ENCODE measurements at places on chromosomes 2 and 18.
A peak's percentile ranks its signal among the peaks of the same experiment; 100 is the strongest.

DNA sequence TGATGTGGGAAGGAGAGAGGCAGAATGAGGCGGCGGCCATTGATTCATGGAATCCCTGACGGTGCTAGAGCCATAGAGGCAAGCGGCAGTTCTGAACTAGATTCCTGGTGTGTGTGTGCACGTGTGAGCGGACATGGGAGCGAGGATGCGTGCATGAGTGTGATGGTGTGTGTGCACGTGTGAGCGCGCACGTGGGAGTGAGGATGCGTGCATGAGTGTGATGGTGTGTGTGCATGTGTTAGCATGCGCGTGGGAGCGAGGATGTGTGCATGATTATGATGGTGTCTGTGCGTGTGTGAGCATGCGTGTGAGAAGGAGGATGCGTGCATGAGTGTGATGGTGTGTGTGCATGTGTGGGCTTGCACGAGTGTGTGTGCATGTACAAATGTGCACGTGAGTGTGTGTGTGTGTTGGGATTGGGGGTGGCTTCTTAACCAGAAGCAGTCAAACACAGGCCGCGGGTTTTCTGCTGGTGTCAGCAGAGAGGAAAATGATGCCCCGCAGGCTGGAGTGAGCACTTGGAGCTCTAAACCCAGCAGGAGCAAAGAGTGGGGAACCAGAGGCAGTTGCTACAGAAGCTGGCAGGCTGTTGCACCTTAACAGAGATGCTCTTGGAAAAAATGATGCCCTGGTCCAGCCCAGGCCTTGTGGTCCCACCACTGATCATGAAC is 29.5 kb downstream of the DIPK1C start:
- DNase-seq = no peak

DNA sequence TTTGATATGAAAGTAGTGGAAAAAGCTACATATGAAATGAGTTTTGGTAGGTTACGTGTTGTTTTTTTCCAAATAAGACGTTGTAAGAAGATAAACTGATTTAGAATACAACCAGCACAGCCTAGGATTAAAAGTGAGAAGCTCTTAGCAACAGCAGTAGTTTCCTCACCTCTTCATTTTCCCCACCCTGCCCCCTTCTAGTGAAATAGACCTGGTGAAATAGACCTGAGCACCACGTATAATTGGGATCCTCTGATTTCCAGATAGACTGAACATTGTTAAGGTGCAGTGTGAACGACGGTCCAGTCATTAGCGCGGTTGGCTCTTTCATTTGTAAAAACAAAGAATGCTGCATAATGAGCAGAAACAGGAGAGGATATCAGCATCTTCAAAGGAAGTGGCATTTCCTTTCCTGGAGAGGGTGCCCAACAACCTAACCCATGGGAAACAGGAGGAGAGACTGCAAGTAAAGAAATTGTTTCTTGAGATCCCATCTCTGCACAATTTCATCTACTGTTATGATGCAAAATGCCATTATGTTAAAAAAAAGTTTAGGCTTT is 114.3 kb downstream of the FIGN start:
- no peak for DNase-seq

- DNase-seq = no peak
These were observed 24.7 kb upstream of the ARL4C start for GRCh38 chr2:234521536-234521935.

DNA sequence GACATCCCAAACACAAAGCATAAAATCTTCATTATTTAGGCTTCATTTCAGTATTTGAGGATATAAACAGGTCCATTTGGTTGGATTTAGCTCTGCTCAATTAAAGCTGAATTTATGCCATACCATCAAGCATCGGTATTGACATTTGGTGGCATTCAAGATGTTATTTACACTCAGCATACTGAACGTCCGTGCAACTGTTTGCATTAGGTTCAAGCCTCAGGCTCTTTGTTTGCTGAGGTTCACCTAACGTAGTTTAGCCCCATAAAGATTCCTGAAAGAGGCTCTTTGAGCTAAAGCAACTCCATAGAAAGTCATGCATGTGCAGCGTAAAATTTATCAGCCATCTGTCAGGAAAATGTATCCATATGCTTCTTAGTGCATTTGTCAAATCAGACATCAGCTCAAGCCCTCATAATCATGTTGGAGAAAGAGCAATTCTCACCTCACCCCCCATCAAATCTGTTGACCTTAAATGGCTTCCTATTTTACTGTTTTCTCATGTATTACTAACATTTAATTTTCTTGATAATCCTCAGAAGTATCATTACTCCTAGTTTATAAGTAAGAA is 366.9 kb downstream of the EPHA4 start:
- DNase-seq = peak; percentile 66

DNA sequence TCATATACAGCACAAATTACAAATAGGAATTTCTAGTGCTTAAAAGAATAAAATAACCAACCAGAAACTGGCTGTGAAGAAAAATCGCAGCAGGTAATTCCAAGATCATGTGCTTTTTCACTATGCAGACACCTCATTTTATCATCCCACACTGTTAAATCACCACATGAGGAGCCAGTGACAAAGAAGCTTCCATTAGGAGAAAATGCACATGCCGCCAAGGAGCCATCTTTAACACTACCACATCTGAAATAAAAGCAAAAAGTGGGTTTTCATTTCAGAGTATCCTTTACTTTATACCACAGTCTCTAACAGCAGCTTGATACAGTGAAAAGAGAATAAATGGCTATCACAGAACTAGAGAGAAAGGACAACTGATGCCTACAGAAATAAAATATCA is 6.8 kb downstream of the WDSUB1 start:
- no peak for DNase-seq

- DNase-seq = no peak
These were observed 364.3 kb upstream of the LRP1B start for GRCh38 chr2:142495141-142495540.

DNA sequence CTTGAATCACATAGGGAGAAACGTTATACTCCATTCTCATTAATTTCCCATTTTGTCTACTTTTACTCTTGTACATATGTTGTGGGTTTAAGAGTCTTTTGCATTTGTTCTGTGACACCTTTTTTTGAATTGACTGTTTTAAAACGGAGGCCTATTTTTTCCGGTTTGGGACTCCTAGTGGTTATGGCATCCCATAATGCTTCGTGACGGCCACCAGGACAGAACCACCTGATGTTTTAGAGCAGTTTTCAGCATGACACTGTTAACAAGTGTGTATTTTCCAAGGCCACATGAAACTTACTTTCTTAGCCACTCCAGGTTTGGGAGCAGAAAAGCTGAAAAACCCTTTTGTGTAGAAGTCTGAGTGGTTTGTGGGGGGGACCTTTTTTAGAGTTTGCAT is 8.4 kb downstream of the SOX11 start:
- no peak for DNase-seq

DNA sequence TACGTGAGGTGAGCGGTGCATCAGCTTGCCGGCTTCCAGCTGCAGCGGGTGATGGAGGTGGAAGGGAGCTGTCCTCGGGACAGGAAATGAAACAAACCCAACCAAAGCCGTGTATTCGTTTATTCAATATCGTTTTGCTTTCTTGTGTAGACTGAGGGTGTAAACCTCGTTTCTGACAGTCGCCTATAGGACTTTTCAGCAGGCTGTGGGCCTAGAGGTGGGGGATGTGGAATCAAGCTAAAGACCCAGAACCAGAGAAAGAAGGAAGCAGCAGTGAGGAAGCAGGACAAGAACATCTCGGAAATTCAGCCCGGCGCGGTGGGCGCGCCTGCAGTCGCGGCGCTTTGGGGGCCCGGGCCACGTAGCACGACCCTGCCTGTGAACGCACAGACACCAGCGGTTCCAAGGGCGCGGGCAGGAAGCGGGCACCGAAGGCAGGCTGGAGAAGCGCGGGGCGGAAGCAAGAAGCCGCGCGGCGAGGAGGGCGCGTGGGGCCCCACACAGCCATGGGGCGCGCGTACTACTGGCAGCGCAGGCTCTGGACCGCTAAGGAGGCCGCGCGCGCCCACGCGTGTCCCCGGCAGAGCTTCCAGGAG is 755 bp upstream of the ATP9B start:
- no peak for DNase-seq

DNA sequence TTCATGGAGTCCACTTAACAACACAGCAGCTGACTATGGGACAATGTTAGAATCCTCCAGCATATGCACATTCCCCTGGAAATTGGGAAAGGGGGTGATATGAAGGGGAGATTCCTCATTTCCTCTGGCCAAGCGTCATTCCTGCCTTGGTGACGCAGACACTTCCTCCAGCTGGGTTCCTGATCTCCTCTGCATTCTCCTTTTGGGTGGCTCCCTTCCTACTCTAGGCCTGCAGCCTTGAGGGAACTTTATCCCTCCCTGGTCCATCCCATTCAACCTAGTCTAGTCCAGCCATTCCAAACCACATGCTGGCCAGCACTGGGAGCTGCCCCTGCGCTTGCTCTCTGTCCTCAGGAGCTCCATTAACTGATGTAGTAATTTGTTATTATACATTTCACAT is 216.8 kb downstream of the VAPA start:
- DNase-seq = no peak

DNA sequence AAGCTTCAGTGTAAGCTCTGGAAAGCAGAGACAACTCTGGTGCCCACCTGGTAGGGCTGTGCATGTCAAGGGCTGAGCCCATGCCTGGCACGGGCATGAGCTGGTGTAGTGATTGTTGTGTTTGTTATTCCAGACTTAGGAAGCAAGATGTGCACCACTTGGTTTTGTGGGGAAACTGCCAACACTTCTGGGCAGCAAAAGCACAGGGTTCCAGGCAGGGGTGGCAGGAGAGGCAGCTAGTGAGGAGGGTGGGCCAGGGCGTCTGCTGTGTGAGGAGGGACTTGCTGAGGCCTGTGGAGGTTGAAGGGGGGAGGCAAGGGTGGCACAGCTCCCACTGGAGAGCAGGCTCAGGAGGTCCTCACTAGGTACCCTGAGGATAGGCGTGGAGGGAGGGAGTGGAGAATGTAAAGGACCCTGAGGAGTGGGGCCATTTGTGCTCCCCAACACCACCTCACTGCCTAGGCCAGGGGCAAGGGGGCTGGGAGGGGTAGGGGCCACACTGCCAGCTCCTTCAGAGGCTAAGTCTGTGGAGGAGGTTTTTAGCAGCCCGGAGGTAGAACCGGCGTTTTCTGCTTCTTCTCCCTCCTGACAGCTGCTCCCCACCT is 104.0 kb upstream of the POU3F3 start:
- DNase-seq = no peak

- DNase-seq = no peak
These were observed 39.9 kb upstream of the DARS1 start for GRCh38 chr2:136025057-136025973.

GRCh38 chr18:48493434-48494230 is 45.2 kb upstream of the CTIF start:
- no peak for DNase-seq

DNA sequence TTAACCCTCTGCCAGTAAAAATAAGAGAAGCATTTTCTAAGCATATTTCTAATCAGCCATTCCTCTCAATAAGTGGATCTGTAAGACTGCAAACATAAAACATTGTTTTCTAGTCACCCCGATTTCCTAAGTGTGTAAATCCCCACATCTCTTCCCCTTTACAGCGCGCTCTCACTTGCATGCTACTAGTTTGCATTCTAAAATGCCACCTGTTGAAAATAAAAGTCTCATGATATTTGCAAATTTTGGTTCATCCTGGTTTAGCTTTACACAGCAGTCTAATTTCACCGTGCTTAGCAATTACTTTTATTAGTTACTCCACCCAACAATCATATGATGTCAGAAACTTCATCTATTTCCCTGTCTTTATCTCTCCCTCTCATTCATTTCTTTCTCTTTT is 1230.7 kb upstream of the ZEB2 start:
- no peak for DNase-seq

GRCh38 chr2:186927867-186928191 is 78.9 kb upstream of the ZSWIM2 start:
- no peak for DNase-seq

- no peak for DNase-seq
These were observed 161.2 kb upstream of the SIX2 start for GRCh38 chr2:45170191-45171135.

DNA sequence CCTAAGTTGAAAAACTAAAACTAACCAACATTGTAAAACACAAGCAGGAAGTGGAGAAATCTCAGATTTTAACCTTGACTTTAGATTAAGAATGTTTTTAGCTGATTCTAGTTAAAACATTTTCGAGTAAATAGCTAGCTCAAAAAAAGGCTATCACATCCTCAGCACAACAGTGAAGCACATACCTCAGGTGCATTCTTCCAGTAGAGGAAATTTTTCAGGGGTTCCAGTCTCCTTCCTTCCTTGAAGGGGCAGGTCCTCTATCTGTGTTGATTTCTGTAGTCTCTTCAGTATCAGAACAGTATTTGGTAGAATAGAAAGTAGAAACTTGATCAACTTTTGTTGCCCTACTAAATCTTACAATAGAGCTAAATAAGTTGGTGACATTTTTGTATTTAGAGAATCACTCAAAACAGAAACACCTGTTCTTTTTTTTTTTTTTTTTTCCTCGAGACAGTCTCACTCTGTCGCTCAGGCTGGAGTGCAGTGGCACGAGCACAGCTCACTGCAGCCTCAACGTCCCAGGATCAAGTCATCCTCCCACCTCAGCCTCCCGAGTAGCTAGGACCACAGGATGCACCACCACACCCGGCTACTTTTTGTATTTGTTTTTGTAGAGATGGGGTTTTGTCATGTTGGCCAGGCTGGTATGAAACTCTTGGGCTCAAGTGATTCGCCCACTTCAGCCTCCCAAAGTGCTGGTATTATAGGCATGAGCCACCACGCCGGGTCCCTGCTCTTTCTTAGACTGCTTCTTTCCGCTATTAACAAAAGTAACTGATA is 6.9 kb upstream of the GPR155 start:
- DNase-seq = no peak

DNA sequence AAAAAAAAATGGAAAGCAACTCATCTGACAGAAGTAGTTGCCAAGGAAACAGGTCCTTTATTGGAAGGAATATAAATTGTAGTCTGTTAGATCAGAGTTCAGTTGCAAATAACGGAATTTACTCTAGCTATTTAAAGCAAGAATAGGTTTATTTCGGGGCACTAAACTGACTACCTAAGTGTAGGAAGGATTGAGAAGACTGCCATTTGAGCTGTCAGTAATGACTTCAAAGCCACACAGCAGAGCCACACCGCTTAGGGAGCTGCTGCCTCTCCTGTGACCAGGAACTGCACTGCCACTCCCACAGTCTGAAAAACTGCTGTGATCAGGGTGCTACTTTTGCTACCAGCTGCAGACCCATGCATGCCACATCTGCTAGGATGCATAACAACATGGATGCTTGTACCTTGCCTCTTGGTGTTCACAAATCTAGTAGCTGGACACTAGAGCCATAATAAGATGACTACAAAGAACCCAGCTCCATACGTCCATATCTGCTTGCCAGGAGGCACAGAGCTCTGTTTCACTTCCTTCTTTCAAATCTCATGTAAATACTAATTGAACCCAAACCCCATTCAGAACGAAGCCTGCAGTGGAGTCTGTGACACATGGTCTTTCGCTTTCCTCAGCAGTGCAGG is 2.2 kb downstream of the DSG2 start:
- DNase-seq = no peak

- DNase-seq = no peak
These were observed 157.9 kb downstream of the DYSF start for GRCh38 chr2:71611247-71611646.

GRCh38 chr2:19349911-19350677 is 8.3 kb downstream of the OSR1 start:
- DNase-seq = no peak

All from NCI-H446 (cell line).